ENCODE measurements at places on chromosomes 2 and 18. TPM values are rescaled to one million over a fixed set of nuclear protein-coding genes. Genes with fewer than 3 reads are reported as not detected.

Gene IL1F10
- total RNA-seq: not detected

Gene CHRNG
- total RNA-seq: not detected

Gene UGT1A10
- total RNA-seq: not detected

Gene ICOS
- total RNA-seq: not detected

Gene DSC3
- total RNA-seq: under 0.01 TPM

Gene MAP2
- total RNA-seq: 0.28 TPM

DNA sequence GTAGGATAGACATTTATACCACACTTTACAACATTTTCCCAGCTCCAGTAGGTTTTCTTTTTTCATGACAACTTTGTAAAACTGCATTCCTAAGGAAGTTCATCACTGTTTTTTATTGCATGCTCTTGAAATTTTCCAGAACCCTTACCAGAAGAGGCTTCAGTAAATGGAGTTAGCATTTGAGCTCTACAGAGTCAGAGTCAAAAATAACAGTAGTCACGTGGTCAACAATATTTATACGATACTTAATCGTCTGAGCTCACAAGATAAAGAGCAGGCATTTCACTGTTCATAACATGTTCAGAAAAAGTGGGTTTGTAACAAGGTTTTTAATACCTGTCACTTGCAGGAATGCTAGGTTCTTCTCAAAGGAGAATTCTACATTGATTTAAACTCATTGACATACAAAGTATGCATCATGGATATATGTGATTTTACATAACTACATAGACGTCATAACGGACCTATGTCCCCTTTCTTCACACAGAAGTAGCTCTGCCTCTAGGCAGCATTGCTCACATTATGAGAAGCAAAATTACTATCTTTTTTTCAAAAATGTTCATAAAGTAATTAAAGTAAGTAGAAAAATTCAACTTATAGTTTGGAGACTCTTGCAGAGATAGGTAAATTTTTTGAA is 187.0 kb upstream of the COL3A1 start:
- peak; percentile 88 for DNase-seq

- no peak for DNase-seq
Measured at GRCh38 chr2:64063454-64063853, 44.2 kb upstream of the VPS54 start.

DNA sequence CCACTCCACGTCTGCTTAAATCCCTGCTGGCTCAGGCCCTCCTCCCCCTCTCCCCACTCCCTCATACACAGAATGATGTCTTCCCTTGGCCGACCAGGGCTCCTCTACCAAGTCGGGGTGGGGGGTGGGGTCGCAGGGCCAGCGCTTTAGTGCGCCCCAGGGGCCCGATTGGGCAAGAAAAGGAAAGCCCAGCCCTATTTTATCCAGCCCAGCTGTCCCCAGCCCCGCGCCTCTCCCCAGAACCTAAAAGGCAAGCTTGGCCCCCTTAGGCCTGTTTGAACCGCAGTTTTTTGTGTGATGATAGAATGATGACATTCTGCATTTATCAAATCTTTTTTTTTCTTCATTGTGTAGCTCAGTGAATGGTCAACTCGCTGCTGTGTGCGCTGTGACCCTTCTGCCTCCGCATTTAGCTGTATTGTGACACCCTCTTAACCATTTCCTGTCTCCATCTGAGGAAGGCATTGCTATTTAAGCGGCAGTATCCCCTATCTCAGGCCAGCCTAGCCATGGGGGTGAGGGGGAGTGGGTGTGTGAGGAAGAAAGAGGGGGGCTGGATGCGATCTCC is 231.4 kb downstream of the HAUS1 start:
- no peak for DNase-seq

DNA sequence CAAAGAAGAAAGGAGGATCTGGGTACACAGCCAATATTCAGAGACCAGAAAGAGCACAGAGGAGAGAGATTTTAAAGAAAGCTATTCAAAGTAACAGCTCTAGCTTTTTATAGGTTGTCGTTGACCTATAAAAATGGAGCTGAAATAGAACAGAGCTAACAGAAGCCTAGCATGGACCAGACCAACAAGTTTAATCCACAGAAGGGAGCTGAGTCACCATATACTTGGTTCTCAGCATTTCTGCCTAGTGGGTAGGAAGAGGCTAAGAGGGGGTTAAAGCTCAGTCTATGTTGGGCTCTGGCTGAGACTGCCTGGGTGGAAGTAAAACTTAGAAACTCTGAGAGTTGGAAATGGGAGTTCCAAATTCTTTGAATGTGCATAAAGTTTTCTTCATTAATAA is 678.0 kb upstream of the CDH2 start:
- peak; percentile 18 for DNase-seq

DNA sequence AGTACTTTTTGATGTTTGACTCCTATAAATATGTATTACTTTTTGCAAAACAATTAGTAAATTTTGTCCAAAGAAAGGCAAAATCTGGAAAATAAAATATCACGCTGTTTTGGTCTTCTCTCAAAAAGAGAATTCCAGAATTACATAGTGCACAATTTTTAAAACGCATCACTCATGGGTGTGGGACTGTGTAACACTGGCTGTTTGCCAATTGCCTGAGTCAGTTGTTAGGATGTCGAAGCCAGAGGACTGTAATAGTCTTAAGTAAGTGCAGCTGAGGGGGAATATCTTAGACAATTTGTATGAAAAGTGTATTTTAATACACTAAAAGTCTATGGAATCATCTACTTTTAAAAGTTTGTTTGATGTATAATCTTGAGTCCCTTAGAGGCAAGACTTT is 24.1 kb upstream of the EPHA4 start:
- DNase-seq: peak; percentile 80

DNA sequence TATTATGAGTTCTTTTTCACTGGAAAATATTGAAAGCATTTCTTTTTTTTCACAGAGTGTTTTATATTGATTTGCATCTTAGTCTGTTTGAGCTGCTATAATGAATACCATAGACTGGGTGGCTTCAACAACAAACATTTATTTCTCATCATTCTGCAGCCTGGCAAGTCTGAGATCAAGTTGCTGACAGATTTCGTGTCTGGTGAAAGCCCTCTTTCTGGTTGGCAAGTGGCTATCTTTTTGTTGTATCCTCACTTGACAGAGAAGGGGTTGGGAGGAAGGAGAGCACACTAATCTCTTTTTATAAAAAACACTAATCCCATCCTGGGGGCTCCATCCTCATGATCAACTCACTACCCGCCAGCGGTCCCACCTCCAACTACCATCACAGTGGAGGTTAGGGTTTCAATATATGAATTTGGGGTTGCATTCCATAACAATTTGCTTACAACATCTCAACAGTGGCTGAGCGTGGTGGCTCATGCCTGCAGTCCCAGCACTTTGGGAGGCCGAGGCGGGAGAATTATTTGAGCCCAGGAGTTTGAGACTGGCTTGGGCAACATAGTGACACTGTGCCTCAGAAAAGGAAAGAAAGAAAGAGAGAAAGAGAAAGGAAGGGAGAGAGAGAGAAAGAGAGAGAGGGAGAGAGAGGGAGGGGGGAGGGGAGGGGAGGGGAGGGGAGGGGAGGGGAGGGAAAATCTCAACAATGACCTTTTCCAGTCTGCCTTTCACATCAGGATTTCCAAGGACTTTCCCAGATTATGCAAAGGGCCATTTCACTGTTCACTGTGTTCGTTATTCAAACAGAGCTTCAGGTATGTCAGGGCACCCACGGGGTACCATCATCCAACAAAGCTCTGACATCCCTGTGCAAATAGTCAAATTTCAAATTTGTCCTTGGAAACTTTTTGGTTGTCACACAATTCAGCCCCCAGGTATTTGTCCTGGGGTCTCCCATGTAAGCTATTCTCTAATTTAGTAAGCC is 111.1 kb downstream of the AP1S3 start:
- no peak for DNase-seq

GRCh38 chr2:126988482-126988881 is 89.8 kb downstream of the TEX51 start:
- DNase-seq: no peak

GRCh38 chr2:36538335-36538734 is 59.6 kb downstream of the FEZ2 start:
- no peak for DNase-seq

GRCh38 chr2:172342078-172342477 is 85.3 kb upstream of the ITGA6 start:
- no peak for DNase-seq

DNA sequence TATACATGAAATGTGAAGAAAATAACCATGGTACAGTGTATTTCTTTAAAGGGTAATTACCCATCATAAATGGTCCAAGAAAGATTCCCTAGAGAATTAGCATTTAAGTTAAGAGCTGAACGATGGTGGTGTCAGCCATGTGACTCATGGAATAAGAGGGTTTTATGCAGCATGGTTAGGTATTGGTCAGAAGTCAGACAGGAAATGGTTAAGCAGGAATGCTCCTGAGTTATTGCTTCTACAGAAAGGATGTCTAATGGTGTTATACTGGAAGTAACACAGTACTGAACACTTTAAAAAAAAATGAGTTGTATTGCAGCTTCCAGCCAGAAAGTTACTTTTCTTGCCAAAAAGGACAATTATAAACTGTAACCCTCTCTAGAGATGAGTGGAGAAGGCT is 72.7 kb upstream of the UBE2E3 start:
- DNase-seq: peak; percentile 84

DNA sequence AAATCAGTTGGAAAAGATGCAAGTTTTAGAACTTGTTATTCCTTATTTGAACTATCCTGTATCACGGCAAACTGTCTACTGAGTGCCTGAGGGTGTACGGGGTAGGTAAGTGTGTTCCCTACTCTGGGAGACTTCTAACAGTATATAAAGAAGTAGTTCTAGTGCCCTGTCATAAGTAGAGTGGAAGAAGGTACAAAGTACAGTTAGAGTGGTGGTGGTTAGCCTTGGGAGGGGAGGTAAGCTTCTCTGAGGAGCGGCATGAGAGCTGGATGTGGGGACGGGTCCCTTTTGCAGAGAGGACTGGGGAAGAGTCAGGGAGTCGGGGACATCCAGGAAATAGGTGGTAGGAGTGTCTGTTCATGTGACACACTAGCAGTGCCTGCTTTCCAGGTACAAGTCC is 48.5 kb downstream of the DGKD start:
- no peak for DNase-seq

- DNase-seq: no peak
Measured at GRCh38 chr2:176822060-176822459, 390.5 kb upstream of the HNRNPA3 start.

DNA sequence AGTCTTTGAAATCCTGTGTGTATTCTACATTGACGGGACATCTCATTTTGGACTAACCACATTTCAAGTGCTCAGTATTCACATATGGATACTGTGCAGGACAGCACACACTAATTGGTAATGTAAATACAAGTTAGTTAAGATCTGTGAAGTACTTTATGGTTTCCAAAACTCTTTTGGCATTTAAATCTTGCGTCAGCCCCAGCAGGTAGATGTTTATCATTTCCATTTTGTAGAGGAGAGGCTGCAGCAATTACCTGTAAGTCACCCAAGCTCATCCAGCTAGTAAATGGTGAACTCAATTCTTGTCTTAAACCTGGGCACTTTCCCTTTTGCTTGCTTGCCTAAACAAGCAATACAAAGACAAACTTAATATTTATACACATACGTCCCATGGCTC is 1.6 kb upstream of the NAGK start:
- DNase-seq: no peak

- no peak for DNase-seq
Measured at GRCh38 chr2:10541081-10541480, 93.0 kb upstream of the ODC1 start.

DNA sequence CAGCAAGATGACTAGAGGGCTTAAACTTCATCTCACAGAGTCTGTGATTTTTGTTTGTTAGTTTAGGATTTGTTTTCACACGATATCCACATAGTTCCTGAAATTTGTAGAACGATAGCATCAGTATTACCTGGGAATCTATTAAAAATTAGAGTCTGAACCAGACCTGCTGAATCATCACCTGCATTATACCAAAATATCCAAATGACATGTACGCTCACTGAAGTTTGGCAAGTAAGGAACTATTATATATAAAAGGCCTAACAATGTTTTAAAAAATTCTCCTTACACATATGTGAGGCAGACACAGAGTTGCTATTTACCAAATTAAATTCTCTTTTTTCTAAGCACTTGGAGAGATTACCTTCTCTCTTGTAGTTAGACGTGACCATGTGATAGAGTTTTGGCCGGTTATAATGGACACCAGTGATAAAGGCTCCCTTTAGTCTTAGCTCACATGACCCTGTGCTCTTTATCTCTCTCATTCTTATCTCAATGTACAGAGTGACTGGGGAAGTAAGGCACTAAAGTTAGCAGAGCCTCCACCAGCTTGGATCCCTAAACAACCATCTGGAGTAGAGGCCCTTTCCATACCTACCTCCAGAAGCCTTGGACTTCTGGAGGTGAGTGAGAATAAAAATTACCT is 363.1 kb downstream of the DSC3 start:
- no peak for DNase-seq

DNA sequence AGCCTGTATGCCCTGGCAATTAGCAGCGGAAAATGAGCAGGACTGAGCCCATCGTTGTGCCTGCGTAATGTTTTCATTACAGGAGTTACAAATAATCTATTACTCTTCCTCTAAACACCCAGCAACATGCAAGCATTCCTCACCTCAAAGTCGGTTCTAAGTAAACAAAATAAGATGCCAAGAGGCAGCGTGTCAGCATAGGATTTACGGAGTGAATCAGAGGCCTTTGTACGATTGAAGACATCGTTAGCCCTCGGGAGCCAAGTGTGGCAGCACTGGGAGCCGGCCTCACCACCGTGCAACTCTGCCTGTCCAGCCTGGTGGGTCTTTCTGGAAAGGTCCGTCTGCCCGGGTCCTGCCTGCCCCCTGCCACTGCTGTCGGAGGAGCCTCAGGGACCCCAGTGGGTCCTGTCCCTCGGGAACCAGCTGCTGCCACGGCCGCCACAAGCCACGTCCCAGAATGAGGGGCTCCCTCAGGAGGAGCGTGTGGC is 80.1 kb upstream of the CTDP1 start:
- DNase-seq: peak; percentile 71

DNA sequence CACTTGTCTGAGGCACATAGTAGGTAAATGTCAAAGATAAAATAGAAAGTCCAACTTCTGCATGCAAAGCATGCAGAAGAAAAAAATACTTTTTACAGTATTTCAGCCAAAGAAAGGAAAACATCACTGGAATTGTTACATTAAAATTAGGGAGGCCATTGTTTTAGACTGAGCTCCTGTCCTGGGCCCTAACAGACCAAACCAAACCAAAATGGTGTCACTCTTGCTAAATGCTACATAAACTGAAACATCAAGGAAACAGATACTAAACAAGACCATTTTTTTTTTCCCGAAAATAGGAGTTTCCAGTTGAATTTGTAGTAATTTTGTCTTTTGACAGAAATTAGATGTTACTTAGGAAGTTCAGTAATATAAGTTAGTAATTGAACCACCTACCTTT is 508.8 kb downstream of the DSC3 start:
- no peak for DNase-seq

- no peak for DNase-seq
Measured at GRCh38 chr2:76569819-76570218, 859.1 kb upstream of the GCFC2 start.

DNA sequence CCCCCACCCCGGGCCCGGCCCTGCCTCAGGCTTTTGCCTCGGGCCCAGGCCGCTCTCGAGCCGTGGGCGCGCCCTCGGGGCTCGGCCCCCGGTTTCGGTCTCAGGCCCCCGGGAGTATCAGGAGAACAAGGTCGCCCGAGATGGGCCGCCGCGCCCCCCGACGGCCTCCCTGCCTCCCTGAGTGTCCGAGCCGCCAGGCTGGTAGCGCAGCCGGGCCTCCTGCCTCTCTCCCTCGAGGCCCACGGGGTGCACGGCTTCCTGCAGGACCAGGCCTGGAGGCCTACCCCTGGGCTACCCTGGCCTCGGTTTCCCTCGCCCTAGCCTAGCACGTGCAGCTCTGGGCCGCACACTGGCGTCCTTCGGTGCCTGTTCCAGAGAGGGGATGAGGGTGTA is 8.4 kb downstream of the GBX2 start:
- DNase-seq: no peak

- DNase-seq: no peak
Measured at GRCh38 chr2:112643488-112643887, 2.3 kb upstream of the SLC20A1 start.

Data from IMR-90 (cell line).